ENCODE measurements at places on chromosomes 7 and 10.

DNA sequence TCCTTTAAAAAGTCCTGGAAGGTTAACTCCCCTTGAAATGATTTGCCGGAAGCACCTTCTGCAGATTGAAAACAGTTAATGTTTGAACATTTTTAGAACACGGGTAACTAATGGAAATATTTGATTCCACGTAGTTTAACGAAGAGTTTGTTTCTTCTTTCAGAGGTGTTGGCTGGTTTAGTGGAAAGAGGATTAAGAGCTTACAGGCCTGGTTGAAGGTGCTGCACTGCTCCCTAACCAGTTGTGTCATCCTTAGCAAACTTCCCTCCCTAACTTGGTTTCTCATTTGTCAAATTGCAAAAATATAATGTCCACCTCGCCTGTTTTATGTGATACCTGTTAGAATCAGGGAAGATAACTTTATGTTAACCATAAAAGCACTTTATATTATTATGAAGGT lies 243.0 kb upstream of the FZD8 start:
- DNase-seq, result no peak

- DNase-seq, result no peak
Measured at GRCh38 chr10:1049425-1049958, 573 bp upstream of the IDI1 start.

DNA sequence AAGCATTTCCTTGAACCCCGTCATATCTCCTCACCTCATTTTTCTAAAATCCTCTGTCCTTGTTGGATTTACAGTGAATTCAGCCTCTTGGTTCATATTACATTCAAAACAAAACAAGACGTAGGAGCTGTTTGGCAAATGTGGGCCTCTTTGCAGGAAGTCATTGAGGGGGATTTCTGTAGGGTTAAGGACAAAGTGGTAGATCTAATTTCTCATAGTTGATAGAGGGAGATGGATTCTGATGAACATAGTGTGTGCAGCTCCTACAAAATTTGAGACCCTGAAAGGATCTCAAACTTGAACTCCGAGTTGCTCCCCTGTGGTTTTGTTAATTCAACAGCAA lies 682 bp downstream of the TBXAS1 start:
- DNase-seq, result no peak

DNA sequence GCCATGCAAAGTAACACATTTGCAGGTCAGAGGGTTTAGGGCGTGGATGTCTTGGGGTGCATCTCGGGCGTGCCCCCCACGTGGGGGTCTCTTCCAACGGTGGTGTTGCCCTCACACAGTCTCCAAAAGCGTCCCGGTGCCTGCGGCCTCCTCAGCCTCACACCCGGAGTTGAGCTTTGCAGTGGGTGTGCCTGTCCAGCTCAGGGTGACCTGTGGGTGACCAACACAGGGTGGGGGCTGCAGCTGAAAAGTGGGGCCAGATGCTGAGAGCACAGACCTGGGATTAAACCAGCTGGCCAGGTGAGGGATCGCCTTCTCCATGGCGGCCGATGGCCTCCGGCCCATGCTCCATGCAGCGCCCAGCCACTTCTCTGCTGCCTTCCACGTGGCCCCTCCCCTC lies 63.1 kb downstream of the PWWP2B start:
- DNase-seq, result no peak

DNA sequence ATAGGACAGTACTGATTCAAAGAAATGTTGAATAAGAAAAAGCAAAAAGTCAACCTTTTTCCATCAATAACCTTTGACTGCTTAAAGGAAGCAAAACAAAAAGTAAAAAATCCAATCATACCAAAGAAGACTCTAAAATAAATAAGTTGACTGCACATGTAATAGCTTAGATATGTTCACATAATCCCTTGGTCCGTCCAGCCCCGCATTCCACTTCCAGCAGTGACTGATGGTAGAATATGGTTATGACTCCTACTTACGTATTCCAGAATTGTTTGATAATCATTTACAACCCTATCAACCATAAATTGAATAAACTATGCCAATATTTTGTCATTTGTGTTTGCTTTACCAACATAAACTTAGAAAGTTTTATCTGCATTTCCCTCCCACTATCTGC lies 77.9 kb downstream of the CTNNA3 start:
- no peak for DNase-seq

GRCh38 chr10:95810198-95810976 lies 54.4 kb downstream of the ENTPD1 start:
- DNase-seq, result no peak

- no peak for DNase-seq
Measured at GRCh38 chr7:51244885-51245284, 71.7 kb downstream of the COBL start.

DNA sequence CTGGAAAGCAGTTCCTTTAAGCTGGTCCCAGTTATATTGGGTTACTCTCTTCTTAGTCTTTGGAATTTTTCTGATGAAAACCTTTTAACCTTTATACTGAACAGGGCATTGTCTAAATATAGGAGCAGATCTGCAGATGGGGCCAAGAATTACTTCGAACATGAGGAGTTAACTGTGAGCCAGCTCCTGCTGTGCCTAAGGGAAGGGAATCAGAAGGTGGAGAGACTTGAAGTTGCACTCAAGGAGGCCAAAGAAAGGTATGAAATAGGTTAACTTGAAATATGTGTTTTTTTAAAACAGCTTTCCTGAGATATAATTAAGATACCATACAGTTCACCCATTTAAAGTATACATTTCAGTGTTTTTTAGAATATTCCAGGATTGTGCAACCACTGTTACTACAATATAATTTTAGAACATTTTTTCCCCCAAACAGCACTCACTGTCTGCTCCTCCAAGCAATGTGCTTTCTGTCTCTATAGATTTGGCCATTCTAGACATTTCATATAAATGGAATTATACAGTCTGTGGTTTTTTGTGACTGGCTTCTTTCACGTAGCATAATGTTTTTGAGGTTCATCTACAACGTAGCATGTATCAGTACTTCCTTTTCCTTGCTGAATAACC lies 18.9 kb downstream of the OPTN start:
- DNase-seq, result no peak

- DNase-seq, result no peak
Measured at GRCh38 chr7:34059136-34059828, 153.9 kb downstream of the BMPER start.

- DNase-seq, result no peak
Measured at GRCh38 chr7:75888464-75889222, 9.8 kb downstream of the RHBDD2 start.

- DNase-seq, result no peak
Measured at GRCh38 chr7:139023076-139023475, 12.8 kb downstream of the ZC3HAV1L start.

DNA sequence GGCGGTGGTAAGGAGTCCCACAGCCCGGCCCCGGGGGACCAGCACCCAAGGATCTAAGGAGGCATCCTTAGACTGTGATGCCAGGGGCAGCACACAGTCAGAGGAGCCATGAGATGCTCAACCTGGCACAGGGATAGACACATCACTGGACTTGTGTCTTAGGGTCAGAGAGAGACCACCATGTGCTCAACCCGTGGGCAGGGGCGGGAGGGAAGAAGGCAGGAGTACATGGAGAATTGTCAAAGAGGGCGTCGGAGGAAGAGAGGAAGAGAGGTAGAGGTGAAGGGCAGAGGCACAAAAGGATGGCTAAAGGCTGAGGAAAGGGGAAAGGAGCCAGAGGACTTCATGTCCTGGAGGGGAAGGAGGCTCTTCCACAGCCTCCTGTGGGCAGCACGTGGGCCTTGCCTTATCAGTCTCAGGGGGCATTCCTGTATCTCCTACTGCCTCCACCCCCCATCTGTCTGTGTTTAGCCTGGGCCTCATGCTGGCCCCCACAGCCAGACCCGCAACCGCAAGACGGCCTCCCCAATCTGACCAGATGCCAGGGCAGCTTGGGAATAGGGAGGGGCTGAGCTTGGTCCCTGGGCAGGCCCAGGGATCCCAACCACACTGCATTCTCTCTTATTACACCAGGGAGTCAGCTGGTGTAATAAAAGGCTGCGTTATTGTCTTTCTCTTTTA lies 2.2 kb downstream of the ADCY1 start:
- DNase-seq, result no peak

- no peak for DNase-seq
Measured at GRCh38 chr10:7558036-7558435, 108.7 kb downstream of the ITIH5 start.

- DNase-seq, result no peak
Measured at GRCh38 chr10:22723343-22723779, 9.0 kb upstream of the PIP4K2A start.

GRCh38 chr10:75347186-75347585 lies 54.4 kb downstream of the ZNF503 start:
- no peak for DNase-seq

DNA sequence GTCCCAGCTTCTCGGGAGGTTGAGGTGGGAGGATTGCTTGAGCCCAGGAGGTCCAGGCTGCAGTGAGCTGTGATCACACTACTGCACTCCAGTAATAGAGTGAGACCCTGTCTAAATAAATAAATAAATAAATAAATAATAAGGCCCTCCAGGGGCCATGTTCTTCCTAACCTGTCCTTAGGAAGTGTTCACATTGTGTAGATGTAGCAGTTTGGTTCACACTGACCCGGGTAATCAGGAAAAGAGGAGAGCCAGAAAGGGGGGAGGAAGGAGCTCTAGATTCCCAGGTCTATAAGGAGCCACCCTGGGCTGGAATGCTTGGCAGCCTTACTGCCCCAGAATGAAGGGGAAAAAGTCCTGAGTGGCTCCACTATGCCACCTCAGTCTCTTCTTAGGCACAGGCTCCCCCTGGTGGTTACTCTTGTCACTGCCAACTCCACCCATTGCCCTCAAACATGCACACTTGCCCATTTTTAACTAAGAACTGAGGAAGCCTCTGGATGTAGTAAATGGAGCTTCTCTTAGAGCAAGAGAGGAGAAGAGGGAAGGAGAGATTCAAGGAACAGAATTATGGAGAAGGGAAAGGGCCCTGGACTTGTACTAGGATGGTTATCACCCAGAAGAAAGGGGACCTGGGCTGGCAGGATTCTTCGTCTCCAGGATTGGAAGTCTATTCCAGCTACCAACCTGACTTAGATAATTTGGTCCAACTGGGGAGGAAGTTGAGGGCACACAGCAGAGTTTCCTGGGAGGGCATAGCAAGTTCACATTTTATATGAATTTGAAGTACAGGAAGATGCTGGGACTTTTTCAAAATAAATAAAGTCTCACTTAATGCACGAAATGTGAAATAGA lies 7.8 kb downstream of the HPS6 start:
- peak; percentile 65 for DNase-seq

- DNase-seq, result no peak
Measured at GRCh38 chr10:70551971-70552422, 50.5 kb downstream of the PRF1 start.

DNA sequence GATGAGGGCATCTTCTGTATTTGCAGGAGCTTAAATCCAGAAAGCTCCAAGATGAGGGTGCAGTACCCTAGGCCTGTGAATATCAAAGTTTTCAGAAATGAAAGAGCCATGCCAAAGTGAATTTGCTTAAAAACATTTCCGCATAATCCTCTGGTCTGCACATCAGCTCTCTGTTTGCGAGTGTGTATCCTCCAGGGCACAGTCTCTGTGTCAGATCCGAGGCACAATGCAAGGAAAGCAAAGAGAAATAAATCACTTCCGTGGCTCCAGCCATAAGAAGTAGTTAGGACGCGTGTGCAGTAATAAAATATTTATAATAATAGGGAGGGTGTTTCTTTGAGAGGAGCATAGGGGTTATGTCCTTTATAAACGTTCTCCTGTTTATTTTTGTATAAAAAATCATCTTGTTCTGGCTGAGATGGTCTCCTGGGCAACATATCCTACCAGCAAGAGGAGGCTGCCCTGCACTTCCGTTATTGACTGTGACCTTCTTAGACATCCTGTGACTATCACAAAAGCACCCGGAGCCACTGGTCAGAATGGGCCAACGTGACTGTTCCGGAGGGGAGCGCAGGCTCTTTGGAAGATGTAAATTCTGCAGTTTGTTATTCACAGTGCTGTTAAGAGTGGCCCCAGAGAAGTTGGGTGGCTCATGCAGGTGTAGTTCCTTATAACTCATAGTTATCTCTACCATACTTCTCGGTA lies 667.6 kb upstream of the FOXK1 start:
- DNase-seq, result no peak

- no peak for DNase-seq
Measured at GRCh38 chr10:59903871-59904270, 2.5 kb downstream of the CCDC6 start.

DNA sequence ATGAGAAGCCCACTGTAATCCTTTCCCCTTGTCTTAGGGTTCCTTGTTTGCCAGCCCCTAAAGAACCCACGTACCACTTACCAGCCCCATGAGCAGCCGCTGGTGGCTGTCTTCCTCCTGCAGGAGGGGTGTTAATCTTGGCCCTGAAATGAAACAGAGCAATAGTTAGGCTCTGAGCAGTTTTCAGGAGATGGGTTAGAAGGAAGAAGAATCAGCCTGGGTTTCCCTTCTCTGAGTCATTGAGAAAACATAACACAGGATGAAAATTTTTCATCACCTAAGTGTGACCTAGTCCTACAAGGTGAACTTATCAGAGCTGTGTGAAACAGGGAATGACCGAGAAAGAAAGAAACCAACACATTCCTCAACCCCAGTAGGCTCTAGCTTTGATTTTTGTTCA lies 90.0 kb downstream of the GSAP start:
- no peak for DNase-seq

DNA sequence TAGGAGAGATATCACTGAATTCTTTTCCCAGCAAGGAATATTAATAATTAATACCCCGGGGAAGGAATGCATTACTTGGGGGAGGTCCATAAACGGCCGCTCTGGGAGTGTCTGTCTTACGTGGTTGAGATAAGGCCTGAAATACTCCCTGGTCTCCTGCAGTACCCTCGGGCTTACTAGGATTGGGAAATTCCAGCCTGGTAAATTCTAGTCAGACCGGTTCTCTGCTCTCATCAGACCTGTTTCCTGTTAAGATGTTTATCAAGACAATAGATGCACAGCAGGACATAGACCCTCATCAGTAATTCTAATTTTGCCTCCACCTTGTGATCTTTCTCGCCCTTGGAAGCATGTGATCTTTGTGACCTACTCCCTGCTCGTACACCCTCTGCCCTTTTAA lies 162.8 kb upstream of the KCND2 start:
- no peak for DNase-seq

GRCh38 chr10:6128591-6129251 lies 39.9 kb downstream of the RBM17 start:
- no peak for DNase-seq

DNA sequence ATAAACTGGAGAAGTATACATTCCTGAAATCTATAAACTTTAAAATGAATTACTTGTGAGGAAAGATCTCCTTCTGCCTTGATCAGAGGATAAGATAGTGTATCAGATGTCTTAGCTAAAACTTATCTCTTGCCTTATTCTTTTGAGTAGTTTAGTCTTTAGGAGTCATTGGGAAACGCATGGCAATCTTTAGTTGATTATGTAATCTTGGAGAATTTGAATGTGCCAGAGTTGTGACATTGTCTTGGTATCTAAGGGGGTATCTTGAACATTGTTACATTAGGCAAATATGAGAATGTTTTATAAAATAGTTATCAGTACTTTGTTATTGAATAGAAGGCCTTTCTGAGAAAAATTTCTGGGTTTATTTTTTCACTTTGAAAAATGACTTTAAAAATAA lies 61.6 kb upstream of the ADRA2A start:
- no peak for DNase-seq

GRCh38 chr7:158061026-158061630 lies 526.5 kb downstream of the PTPRN2 start:
- no peak for DNase-seq

Data from activated T-cell treated with anti-CD3 and anti-CD28 coated beads for 48 hours (primary cell).